ENCODE measurements at places on chromosomes 7 and 10.

- DNase-seq, result no peak
Observed at GRCh38 chr7:25148772-25149575, 23.9 kb upstream of the CYCS start.

GRCh38 chr7:16484453-16485158 lies 19.1 kb upstream of the SOSTDC1 start:
- no peak for DNase-seq

GRCh38 chr7:37604078-37604477 lies 79.5 kb upstream of the GPR141 start:
- DNase-seq, result no peak

DNA sequence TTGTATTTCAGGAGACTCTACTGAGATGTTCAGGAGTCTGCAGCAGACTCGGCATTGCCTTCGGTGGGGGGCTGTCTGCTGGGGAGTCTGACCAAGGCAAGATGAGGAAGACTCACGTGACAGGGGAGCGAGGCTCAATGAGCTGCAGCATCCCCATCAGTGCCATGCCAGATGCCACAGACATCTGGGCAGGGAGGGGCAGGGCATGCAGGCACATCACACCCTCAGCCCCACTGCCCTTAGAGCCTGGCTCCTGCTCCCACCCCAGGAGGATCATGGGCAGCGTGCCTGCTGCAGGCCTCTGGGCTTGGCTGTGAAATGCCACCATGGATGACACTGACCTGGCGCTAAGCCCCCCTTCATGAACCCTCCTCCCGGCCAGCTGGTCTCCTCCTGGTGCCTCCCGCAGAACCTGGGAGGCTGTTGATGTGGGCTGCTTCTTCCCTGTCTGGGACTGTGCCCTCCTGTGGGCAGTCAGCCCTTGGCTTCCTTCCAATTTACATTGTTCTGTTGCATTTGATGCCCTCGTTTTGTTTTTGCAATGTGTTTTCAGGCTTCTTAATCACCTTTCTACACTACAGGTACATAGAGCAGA lies 235.0 kb downstream of the PAXIP1 start:
- DNase-seq, result no peak

GRCh38 chr7:16563281-16564022 lies 36.8 kb downstream of the LRRC72 start:
- DNase-seq, result no peak

DNA sequence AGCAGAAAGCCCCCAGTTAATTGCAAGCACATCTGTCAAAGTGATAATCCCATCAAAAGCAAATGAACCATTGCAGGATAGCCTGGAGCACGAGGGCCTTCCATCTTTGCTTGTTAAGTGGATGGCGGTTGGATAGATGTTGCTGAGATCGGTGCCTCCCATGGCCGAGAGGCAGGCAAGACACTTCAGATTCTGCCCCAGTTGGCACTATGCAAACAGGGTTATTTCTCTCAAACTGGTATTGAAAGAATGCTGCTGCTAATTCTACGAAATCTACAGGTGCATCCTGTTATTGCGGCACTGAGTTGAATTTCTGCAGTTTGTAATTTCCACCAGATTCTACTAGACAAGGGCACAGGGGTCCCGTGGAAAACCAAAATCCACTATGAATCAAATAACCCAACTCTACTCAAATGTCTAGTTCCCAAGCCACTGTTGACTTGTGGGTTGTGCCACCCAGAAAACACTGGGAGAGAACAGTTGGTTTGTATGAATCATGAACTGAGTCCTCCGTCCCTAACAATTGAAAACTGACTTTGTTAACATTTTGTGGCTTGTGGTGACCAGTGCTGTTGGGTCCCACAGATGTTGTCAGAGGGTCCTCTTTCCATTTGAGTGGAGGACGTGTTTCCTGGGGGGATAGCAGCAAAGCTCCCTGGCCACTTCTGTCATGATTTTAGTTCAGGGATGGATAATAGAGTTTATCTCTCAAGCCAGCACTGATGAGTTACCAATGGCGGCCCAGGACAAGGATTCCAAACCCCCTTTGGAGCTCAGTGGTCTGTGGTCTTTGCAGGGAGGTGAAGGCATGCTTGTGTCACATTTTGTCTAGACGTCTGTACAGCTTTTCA lies 7.1 kb upstream of the IL2RA start:
- no peak for DNase-seq

DNA sequence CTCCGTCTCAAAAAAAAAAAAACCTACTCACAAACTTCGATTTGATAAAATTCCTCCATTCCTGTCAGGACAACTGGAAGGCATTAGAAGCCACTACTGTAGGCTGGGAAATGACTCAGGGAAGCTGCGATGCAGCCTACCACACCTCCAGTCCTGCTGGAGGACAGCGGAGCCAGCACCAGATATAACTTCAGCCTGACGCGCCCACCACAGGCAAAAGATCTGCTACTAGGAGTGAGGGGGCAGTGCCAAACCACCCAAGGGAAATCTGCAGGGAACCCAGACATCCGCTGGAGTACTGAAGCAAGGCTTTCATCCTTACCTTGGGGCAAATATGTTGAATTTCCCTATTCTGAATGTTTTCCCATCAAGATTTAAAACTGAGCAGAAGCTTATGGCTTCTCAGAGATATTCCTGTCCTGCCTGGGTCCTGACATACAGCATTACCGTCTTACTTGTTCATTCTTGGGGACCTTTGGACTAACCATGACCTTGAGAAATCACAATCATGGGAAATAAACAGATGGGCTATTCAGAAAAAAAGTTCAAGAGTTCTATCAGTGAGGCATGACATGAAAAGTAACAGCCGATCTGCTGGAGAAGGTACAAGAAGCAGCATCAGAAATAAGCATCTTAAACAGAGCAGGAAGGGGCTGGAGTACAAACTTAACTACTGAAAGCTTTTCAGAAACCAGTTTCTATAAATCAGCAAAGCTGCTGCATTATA lies 20.4 kb downstream of the BCCIP start:
- DNase-seq, result no peak

DNA sequence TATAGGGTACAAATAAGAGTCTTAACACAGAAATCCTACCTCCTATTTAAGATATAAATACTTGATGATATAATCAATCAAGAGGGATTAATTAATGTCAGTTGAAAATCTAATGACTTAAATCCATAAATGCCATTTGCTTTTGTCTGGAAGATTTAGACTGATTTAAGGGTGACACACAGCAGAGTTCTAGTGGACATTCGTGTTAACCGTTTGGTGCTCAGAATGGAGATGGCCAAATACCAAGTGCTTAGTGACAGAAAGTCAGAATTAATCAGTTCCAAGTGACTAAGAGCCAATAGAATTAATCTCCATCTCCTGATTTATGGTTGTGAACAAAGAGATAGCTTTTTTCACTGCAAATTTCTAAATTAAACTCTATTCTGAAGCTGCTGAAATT lies 36.2 kb downstream of the NAMPT start:
- DNase-seq, result no peak

DNA sequence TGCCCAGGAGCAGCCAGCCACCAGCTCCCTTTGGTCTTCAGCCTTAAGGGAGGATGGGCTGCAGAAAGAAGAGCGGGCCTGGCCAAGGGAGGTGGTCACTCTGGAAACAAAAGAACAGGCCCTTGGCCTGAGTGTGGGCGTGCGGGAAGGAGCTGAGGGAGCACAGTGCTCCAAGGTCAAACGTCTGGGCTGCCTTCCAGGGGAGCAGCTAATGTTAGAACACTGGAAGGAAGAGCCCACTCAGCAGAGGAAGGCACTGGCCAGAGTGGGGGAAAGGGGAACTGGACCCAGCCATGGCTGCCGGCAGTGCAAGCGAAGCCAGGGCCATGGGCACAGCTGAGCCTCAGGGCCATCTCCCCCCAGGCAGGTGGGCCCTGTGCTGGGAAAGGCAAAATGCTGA lies 42.7 kb downstream of the FAM53B start:
- no peak for DNase-seq

- no peak for DNase-seq
Observed at GRCh38 chr7:956031-956430, 1.6 kb upstream of the ADAP1 start.

DNA sequence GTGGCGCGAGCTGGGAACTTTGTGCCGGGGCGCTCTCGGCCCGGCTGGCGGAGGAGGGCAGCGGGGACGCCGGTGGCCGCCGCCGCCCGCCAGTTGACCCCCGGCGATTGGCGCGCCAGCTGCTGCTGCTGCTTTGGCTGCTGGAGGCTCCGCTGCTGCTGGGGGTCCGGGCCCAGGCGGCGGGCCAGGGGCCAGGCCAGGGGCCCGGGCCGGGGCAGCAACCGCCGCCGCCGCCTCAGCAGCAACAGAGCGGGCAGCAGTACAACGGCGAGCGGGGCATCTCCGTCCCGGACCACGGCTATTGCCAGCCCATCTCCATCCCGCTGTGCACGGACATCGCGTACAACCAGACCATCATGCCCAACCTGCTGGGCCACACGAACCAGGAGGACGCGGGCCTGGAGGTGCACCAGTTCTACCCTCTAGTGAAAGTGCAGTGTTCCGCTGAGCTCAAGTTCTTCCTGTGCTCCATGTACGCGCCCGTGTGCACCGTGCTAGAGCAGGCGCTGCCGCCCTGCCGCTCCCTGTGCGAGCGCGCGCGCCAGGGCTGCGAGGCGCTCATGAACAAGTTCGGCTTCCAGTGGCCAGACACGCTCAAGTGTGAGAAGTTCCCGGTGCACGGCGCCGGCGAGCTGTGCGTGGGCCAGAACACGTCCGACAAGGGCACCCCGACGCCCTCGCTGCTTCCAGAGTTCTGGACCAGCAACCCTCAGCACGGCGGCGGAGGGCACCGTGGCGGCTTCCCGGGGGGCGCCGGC lies 870 bp downstream of the FZD1 start:
- peak; percentile 15 for DNase-seq

DNA sequence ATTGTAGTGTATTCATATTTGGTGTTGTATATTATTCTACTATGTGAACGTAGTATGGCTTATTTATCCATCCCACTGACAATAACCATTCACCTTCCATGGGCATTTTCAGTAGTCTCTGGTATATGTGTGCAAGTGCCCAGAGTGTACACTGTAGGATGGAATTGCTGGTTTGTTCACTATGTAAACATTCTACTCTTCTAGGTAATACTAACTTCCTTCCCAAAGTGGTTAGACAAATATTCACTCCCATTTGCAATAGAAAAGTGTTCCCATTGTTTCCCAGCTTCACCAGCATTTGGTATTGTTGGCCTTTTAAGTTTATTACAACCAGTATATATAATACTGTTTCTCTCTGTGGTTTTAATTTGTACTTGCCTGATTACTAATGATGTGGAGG lies 153.7 kb downstream of the C7orf25 start:
- DNase-seq, result no peak

- no peak for DNase-seq
Observed at GRCh38 chr7:148397985-148398384, 192.6 kb upstream of the C7orf33 start.

GRCh38 chr7:52475001-52475582 lies 560.3 kb upstream of the POM121L12 start:
- DNase-seq, result no peak

GRCh38 chr10:51658000-51658399 lies 41.4 kb downstream of the CSTF2T start:
- no peak for DNase-seq

- DNase-seq, result no peak
Observed at GRCh38 chr7:131293018-131293417, 34.7 kb upstream of the MKLN1 start.

GRCh38 chr10:61621605-61622051 lies 41.1 kb upstream of the CABCOCO1 start:
- DNase-seq, result no peak

GRCh38 chr7:7181519-7182155 lies 707 bp upstream of the C1GALT1 start:
- DNase-seq, result peak; percentile 19

DNA sequence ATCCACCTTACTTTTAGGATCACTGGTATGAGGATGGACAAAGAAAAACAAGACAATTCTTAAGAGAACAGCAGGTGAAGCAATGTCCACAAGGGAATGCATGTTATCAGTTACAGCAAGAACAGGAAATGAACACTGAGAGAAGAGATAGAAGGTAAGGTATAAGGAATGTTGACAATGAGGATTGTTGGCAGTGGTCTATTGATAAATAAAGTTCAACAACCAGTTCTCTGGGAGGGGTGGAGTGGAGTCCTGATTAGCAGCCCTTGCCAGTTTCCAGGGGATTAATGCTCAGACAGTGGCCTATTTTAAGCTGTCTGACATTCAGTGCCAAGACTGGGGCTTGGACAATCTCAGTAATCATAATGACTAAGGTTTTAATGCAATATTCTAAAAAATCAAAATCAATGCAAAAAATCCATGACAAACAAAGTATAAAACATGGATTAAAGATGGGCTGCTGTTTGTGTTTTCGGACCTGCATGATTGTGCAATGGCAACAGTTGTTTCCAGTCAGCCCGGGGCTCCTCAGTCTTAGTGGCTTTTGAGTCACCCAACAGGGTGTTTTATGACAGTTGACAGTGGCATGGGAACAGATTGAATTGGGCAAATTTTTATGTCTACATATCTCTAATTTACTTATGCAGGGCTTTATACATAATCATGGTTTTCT lies 13.8 kb upstream of the AKR1B1 start:
- no peak for DNase-seq

DNA sequence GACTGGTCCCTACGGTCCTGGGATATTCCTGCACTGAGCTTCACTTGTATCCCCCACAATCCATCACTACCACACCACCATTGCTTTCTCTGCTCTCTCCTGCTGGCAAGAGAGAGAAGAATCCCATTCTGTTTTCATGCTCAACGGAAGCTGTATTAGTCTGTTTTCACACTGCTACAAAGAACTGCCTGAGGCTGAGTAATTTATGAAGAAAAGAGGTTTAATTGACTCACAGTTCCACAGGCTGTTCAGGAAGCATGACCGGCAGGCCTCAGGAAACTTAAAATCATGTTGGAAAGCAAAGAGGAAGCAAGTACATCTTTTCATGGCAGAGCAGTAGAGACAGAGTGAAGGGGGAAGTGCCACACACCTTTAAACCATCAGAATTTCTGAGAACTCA lies 260.4 kb upstream of the LYZL1 start:
- no peak for DNase-seq

DNA sequence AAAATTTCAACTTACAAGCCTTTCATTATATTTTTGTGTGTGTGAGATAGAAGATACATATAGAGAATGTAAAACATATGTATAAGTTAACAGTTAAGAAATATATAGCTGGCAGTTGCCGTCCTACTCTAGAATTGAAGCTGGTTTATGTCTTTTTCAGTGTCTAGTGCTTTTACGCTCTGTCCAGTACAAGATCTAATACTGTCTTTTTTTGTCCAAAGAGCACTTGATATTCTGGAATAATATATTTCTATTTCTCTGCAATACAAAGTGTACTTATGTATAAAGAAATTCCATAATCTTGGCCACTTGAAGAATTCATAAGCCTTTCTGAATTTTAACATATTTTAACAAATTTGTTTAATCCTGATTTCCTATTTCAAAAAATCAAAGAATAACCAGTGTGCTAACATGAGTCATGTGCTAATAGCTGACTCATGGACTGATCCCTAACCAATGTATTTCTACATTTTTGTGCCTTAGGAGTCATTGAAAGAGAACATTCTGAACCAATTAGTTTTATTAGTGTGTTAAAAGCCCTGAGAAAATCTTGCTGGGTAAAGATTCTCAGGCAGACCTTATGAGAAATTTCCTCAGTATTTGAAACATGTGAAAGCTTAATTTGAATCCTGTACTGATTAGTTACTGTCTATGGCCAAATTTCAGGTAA lies 73.2 kb upstream of the CCAR1 start:
- no peak for DNase-seq
